ENCODE measurements at places on chromosomes 5 and 9.

GRCh38 chr5:25448646-25449045 is 803.9 kb upstream of the CDH10 start:
- no peak for DNase-seq

DNA sequence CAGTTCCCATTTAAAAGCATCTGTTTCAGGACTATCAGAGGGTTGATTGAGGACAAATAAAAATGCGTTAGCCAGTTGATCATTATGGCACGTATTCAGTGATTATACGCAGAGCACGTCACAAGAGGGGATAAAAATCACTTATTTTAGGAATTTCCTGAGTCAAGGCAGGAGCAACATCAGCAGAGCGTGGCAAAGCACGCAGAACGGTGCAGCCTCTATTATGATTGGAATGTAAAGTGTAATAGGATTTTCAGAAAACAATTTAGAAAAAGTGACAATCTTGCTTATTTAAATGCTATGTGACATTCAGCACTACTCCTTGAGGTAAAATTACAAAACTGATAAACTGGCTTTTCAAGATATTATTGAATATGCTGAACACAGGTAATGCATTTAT is 413.6 kb upstream of the DAP start:
- DNase-seq: no peak

GRCh38 chr5:33271606-33272005 is 169.2 kb upstream of the TARS1 start:
- no peak for DNase-seq

DNA sequence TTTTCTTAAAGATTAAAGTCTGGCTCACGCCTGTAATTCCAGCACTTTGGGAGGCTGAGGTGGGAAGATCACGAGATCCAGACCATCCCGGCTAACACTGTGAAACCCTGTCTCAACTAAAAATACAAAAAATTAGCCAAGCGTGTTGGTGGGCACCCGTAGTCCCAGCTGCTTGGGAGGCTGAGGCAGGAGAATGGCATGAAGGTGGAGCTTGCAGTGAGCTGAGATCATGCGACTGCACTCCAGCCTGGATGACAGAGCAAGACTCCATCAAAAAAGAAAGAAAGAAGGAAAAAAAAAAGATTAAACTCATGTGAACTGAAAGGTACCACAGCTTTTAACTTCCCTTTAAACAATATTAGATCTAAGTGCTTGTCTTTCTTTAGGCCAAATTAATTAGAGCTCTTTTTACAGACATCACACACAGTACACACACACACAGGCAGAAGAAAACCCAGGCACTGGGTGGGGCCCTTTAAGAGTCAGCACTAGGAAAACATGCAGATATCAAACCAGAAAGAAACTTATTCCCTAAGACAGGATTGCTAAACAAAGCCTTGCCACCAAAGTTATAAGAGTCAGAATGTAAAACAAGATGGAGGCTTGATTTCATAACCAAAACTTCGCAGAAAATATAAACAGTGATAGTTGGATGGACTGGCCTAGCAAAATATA is 29.3 kb upstream of the UHRF2 start:
- no peak for DNase-seq

GRCh38 chr5:96463091-96463490 is 30.0 kb upstream of the PCSK1 start:
- DNase-seq: no peak

- DNase-seq: no peak
Measured at GRCh38 chr5:180455872-180456271, 38.3 kb upstream of the CNOT6 start.

DNA sequence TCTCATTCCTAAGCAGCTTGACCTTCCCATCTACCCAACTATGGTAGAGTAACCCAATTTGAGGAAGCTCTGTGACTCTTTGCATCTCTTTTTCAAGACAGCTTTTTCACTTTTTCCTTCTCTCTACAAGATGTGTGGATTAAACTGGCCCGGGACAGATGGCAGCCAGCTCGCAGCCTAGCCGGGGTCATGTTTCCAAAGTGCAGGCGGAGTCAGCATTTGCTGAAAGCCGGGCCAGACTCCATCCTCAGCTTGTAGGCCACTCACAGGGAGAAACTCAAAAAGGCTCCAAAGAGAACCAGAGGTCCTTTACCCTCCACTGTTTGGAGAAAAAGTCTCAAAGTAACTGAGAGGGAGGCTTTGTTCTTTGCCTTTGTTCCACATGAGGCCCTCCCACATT is 286.8 kb upstream of the PANK3 start:
- DNase-seq: no peak

GRCh38 chr5:163614787-163615186 is 109.4 kb downstream of the MAT2B start:
- DNase-seq: no peak

DNA sequence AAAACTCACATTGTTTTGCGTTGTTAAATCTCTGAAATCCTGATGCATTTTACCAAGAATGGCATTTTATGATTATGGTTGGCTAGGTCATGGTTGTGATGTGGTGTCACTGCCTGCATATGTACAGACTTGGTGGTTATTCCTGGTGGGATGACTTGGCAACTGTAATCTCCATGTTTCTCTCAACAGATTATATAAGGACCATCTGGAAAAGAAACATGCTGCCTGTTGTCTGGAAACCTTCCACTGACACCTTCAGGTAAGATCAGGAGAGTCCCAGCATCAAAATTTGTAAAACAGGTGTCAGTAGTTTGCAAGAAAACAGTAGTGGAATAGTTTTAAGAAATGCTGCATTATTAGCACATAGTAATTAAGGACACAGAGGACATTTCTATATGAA is 3.0 kb upstream of the ACER2 start:
- DNase-seq: no peak

DNA sequence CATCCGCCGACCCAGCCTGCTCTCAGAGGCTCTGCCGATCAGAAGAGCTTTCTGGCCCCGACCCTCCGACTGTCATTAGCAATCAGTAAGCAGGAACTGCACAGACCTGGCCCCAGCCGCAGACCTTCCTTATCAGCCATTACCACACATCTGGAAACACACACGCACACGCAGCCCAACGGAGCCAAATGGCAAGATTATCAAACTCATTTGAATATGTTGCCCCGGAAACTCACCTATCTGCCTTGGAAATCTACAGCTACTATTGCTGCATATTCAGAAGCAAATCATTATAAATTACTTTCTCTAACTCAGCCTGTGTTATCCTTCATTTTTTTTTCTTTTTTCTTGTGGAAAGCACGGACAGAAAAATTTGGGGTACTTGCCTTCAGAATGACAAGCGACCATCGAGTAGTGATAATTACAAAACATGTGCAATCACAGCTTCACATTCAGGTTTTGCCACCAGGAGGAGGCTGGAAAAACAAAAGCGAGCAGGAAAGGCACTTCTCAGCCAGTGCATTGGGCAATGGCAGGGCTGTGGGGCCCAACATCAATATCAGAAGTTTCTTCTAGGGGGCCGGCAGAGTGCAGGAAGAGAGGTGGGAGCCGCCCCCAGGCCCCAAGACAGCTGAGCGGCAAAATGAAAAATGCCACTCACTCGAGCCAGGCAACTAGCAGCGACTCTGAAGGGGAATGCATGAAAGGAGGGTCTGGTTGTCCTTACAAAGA is 122.3 kb downstream of the VAV2 start:
- DNase-seq: no peak

DNA sequence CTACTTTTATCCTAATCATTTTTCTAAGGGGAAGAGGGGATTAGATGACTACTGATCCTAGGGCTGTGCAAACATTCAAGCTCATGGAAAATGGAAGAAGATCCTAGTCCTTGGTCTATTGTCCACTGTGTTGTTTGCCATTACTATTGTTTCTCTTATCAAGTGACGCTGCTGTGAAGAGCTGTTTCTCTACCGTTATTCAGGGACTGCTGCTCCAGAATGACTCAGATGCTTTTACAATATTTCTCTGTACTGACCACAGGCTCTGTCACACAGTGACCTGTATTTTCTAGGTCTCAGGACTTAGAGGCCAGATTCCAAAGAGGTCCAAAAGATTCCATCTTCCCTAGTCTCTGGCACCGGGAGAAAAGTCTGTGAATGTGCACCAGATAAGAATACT is 159.5 kb upstream of the CHD1 start:
- no peak for DNase-seq

GRCh38 chr5:137084016-137084415 is 415.1 kb downstream of the SPOCK1 start:
- no peak for DNase-seq

Measured in A549 (cell line).